Suppressor macrophage (primary cell): ENCODE measurements at places on chromosomes 5 and 9.
A peak's percentile ranks its signal among the peaks of the same experiment; 100 is the strongest.

DNA sequence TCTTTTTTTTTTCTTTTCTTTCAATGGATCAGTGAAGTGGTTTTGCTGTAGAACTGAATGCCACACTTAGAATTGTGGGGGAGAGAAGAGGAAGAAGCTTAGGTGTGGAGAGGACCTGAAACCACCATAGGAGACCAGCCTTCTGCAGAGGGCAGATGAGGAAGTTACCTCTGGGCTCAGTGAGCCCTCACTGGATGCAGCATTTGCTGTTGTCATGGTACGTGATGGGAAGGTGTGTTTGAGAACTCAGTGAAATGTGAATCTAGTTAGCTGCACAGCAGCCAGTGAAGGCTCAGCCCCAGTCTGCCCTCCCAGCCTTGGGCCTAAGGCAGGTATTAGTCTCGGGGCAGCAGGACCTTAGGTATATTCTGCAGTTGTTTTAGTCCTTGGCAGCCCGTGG lies 17.5 kb downstream of the CYFIP2 start:
- DNase-seq: no peak

- no peak for DNase-seq
Measured at GRCh38 chr9:15725953-15726352, 173.1 kb downstream of the CCDC171 start.

DNA sequence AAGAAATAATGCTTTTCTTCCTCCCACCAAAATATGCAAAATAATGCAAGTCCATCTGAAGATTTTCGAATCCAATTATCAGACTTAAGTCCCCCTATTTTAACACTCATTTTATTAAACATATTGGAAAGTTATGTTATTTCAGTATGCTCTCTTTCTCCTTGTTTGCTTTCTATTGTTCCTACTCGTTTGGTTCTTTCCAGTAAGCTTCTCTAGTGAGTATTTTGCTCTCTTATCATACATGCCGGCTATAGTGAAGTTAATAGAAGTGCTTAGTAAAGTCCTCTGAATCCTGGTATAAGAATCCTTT lies 517 bp downstream of the ALDH1A1 start:
- no peak for DNase-seq

DNA sequence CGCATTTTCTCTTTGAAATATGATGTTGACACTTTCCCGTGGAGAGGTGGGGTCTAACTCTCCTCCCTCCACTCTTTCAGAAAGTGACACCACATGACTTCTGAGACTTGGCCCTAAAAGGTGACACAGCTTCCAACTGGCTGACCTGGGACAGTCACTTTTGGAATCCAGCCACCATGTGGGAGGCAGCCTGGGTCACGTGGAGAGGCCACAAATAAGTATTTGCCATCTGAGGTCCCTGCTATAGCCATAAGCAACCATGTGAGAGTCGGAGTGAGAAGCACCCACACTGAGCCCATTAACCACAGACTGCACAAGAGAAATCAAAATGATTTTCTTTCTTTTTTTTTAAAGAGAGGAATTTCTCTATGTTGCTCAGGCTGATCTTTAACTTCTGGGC lies 4.1 kb upstream of the PHYKPL start:
- peak; percentile 90 for DNase-seq

- peak; percentile 64 for DNase-seq
Measured at GRCh38 chr5:149687486-149688168, 42.5 kb upstream of the PPARGC1B start.

- no peak for DNase-seq
Measured at GRCh38 chr9:95796029-95796428, 79.5 kb upstream of the ERCC6L2 start.

GRCh38 chr5:109335114-109335513 lies 74.7 kb downstream of the PJA2 start:
- DNase-seq: no peak

DNA sequence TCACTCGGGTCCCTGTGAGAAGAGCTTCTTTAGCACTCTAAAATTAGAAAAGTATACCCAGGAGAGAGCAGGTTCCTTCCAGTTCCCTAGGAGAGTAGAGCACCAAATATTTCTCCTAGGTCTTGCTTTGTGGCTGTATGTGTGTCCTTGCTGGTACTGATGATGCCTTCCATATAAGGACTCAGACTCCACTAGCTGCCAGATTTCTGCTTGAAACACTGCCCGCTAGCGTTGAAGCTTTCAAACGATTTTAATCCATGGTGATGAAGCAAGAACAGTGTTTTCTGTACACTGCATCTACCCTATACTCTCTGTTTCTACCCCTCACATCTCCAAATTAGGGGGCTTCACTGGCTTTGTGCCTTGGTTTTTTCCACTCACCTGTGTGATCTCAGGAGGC lies 2.4 kb upstream of the SMC2 start:
- DNase-seq: peak; percentile 40

- no peak for DNase-seq
Measured at GRCh38 chr5:101783241-101784013, 512.7 kb downstream of the SLCO4C1 start.

GRCh38 chr5:35246411-35246810 lies 16.1 kb upstream of the PRLR start:
- DNase-seq: no peak

DNA sequence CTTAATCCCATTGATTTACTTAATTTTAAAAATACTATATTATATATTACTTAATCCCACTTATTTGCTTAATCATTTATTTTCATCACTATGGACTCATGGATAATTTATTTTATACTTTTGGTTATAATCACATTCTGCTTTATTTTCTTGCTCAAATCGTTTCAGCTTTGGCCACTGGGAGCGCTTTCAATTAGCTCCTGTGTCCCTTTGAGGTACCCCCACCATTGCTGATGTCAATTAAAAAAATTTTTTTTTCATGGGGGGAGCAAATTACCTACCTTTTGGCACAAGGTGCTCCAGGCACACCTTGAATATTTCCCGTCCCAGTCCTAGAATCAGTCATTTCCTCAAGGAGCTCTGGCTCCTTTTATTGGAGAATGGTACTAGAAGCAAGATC lies 1.4 kb upstream of the TRIO start:
- no peak for DNase-seq

- peak; percentile 25 for DNase-seq
Measured at GRCh38 chr5:140118302-140118936, 4.5 kb downstream of the PURA start.

DNA sequence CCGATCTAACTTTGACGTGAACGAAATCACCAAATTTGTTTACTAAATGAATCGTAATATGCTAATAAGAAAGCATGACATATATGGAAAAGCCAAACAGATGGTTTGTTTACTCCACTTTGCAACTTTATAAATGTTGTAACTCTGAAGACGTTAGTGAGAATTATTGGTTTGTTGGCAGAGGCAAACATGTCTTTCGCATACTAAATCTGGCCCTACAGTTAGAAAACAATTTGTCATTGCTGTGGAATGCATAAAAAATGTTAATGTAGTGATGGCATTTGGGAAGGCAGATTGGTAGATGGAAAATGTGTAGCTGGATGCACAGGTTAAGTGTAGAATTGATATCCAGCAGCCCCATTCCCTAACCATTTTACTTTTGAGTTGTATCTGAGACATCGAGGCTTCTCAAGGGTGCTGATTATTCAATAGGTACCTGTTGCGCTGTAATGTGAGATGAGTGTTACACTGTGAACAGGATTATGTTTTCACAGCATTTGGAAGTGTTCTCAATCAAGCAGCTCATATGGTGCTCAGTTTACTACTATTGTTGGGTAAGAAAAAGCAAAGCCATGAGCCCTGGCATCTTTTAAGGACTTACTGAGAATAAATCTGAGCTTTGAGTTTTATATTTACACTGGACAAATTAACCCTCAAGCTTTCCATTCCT lies 444.8 kb downstream of the BNC2 start:
- no peak for DNase-seq

GRCh38 chr5:60754495-60754894 lies 54.5 kb upstream of the DEPDC1B start:
- no peak for DNase-seq

DNA sequence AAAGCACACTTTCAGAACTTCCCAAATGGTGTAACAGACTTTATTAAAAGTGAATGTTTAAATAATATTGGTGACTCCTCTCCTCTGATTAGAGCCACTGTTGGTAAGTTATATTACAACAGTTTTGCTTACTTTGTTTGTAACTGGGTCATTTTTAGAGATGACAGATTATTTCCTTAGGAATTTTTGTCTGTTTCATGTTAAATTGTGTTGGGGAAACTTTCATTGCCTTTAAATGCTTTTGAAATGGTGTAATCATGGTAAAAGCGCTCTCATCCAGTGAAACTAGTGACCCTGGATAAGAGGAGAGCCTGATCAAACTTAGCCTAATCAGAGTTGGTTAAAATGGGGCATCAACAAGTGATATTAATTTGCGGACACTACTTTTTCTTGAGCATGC lies 39.4 kb downstream of the TNPO1 start:
- DNase-seq: no peak

DNA sequence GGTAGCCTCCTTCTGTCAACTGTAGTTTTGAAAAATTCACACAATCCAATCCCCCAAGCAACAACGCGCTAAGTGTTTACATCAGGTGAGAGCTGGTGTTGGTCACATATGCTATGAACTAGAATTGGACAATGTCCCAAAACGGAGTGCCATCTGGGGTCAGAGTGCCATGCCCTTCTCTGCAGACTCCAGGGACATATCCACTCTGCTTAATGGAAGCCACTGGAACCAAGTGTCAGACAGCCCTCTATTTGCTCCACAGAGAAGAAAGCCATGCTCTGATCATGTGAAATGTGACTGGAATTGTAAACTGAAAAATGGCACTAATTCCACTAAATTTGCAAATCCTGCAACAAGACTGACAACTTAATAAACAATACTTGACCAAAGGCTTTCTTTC lies 12.2 kb downstream of the ABCA1 start:
- no peak for DNase-seq
